ENCODE measurements at places on chromosomes 4 and X.

DNA sequence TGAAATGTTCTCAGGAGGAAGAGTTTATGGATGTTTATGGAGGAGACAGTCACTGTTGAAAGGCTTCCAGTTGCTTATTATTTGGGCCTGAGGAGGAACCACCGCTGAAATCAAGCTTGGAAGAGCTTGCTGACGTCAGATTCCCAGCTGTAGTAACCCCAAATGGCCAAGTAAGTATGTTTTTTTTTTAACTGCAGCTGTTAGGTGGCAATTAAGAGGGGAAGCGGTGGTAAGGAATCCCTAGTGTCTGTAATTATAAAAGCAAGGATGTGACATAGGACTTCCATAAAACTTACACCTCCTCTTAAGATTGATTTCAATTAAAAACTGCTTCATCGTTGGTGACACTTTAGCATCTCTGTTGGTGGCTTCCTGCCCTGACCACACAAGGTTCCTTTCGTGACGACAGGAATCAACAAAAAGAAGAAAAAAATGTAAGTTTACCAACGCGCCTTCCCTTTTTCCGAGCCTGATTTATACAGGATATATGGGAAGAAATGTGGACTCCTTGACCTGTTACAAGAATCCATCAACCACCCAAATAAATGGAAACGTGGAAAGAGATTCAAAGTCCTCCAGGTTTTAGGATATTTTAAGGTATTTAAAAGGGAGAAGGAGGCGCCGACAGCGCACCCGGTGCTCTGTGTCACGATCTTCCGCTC is 884 bp downstream of the RELL1 start:
- H3K4me1 ChIP-seq, result peaks cover 25% of the 10 kb centered on the region
- no peaks in the 10 kb centered on the region for H3K36me3 ChIP-seq
- DNase-seq, result peak; percentile 22

GRCh38 chr4:120299631-120300030 is 233.0 kb upstream of the MAD2L1 start:
- no peak overlapping the region for H3K4me3 ChIP-seq
- H3K27me3 ChIP-seq, result no peaks in the 10 kb centered on the region

DNA sequence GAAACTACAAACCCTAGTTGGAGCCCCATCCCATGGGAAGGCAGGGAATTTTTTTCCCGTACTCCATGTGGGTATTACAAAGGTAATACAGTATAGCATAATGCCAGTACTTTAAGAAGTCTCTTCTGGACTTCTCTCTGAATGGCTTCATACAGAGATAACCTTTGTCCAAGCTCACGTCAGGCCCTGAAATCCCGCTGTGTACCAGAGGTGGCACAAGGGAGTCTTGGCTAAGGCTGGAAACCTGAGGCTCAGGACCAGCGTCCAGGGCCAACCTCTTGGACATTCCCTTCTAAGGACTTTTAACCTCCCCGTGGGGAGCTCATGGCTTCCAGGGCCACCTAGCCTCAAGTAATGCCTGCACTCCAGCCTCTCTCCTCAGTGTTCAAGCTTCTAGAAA is 338.9 kb upstream of the FAM241A start:
- no peak overlapping the region for H3K4me3 ChIP-seq
- peaks cover 61% of the 10 kb centered on the region for H3K27me3 ChIP-seq
- H3K4me1 ChIP-seq, result no peaks in the 10 kb centered on the region
- DNase-seq, result peak; percentile 38
- no peaks in the 10 kb centered on the region for H3K36me3 ChIP-seq

GRCh38 chr4:73181231-73181630 is 77.4 kb downstream of the ANKRD17 start:
- no peaks in the 10 kb centered on the region for H3K27me3 ChIP-seq
- H3K36me3 ChIP-seq, result peaks cover 15% of the 10 kb centered on the region
- no peak overlapping the region for H3K4me3 ChIP-seq
- no peak overlapping the region for H3K27ac ChIP-seq
- DNase-seq, result no peak
- peaks cover 16% of the 10 kb centered on the region for H3K4me1 ChIP-seq

GRCh38 chr4:123741906-123742305 is 345.3 kb downstream of the SPRY1 start:
- H3K4me3 ChIP-seq, result no peak overlapping the region
- H3K36me3 ChIP-seq, result no peaks in the 10 kb centered on the region
- no peak overlapping the region for H3K27ac ChIP-seq
- H3K27me3 ChIP-seq, result no peaks in the 10 kb centered on the region
- H3K4me1 ChIP-seq, result no peaks in the 10 kb centered on the region
- DNase-seq, result no peak

DNA sequence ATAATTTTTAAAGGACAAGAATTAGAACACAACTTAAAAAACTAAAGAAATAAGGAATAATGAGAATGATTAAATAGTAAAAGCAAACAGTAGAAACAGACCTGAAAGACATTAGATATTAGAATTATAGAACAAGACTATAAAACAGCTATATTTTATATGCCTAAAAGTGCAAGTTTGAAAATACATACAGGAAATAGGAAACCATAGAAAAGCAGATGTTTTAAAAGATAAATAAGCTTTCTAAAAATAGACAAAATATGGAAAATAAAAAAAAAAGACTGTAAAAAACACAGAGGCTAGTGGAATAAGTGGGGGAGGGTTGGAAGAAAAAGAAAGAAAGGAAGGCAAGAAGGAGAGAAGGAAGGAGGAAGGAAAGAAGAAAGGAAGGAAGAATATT is 407.3 kb downstream of the IDS start:
- no peaks in the 10 kb centered on the region for H3K36me3 ChIP-seq
- no peaks in the 10 kb centered on the region for H3K4me1 ChIP-seq
- DNase-seq, result no peak
- H3K27me3 ChIP-seq, result no peaks in the 10 kb centered on the region
- no peak overlapping the region for H3K27ac ChIP-seq

DNA sequence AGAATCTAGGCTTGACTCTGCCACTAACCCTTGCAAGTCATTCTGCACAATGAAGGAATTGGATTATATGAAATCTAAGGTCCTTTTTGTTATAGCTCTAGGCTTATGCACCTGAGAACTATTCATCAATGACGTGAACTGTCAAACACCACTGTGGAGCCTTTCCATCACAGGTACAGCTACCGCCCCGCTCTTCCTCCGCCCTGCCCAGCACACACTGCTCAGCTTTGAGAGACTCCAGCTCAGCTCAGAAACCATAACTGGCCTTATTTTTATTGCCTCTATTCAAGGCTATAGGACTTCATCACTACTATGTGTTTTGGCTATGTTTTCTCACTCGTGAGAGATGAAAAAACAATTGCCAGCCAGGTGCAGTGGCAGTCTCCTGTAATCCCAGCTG is 88.2 kb upstream of the RPL34 start:
- no peak overlapping the region for H3K4me3 ChIP-seq
- H3K36me3 ChIP-seq, result no peaks in the 10 kb centered on the region
- H3K27ac ChIP-seq, result no peak overlapping the region
- H3K4me1 ChIP-seq, result peaks cover 10% of the 10 kb centered on the region
- no peaks in the 10 kb centered on the region for H3K27me3 ChIP-seq

DNA sequence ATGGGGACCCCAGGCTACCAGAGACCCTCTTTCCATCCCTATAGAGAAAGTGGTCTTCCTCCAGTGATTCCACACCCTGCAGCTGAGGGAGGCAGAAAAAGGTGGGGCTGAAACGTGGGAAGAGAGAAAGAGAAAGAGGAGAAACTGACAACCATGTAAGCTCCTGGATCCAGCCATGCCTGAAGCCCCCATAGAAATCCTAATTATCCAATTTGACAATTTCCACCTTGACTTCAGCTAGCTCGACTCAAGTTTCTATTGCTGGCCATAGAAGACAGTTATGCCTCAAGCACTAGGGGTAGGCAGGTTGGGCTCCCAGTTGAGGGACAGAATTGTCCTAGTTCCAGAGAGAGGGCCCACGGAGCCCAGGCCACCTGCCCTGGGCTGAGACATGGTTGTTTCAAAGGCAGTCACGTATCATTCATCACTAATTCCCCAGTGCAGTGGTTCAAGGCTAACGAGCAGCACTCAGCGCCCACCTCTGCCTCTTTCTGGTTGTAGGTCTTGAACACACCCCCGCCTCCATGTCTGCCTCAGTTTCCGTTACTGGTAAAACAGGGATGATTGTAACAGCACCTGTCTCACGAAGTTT is 39.8 kb upstream of the ASMTL start:
- H3K27me3 ChIP-seq, result no peaks in the 10 kb centered on the region
- H3K27ac ChIP-seq, result no peak overlapping the region
- no peak overlapping the region for H3K4me3 ChIP-seq
- DNase-seq, result no peak

- H3K36me3 ChIP-seq, result peaks cover 13% of the 10 kb centered on the region
- no peak overlapping the region for H3K4me3 ChIP-seq
- H3K4me1 ChIP-seq, result no peaks in the 10 kb centered on the region
- H3K27ac ChIP-seq, result no peak overlapping the region
These were observed 39.5 kb downstream of the TMEM154 start for GRCh38 chr4:152640058-152640921.

GRCh38 chr4:138562544-138562991 is 320.4 kb upstream of the SLC7A11 start:
- H3K27me3 ChIP-seq, result no peaks in the 10 kb centered on the region
- H3K36me3 ChIP-seq, result no peaks in the 10 kb centered on the region
- DNase-seq, result peak; percentile 39

DNA sequence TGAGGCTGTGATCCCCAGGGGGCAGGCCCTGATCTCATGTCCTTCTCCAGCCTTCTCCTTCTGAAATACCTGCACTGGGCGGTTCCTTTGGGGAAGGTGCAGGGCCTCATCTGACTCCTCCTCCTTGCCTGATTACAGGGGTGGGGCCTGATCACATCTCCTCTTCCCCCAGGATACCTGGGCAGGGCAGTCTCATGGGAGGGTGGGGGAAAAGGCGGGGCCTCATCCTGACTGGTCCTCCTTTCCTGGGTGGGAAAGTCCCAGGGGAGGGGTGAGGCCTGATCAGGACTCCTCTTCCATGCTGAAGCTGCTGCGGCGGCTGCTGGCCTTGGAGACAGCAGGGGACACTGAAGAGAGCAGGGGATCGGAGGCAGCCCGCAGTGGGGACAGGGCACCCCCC is 13.3 kb downstream of the TFE3 start:
- no peaks in the 10 kb centered on the region for H3K4me1 ChIP-seq
- H3K36me3 ChIP-seq, result peaks cover 59% of the 10 kb centered on the region
- H3K27me3 ChIP-seq, result no peaks in the 10 kb centered on the region
- H3K27ac ChIP-seq, result no peak overlapping the region

- no peaks in the 10 kb centered on the region for H3K27me3 ChIP-seq
- H3K4me1 ChIP-seq, result peaks cover 3% of the 10 kb centered on the region
- peaks cover 61% of the 10 kb centered on the region for H3K36me3 ChIP-seq
- DNase-seq, result no peak
- H3K4me3 ChIP-seq, result no peak overlapping the region
- no peak overlapping the region for H3K27ac ChIP-seq
These were observed 72.8 kb upstream of the MTNR1A start for GRCh38 chr4:186628058-186628711.

- H3K36me3 ChIP-seq, result no peaks in the 10 kb centered on the region
- H3K27ac ChIP-seq, result no peak overlapping the region
- no peaks in the 10 kb centered on the region for H3K4me1 ChIP-seq
- DNase-seq, result peak; percentile 33
- no peaks in the 10 kb centered on the region for H3K27me3 ChIP-seq
- H3K4me3 ChIP-seq, result no peak overlapping the region
These were observed 8.6 kb upstream of the PDHA1 start for GRCh38 chrX:19334945-19335626.

- no peak overlapping the region for H3K4me3 ChIP-seq
- peak overlapping the region; percentile 98 for H3K27ac ChIP-seq
- no peaks in the 10 kb centered on the region for H3K27me3 ChIP-seq
- peak; percentile 84 for DNase-seq
These were observed 39.2 kb downstream of the SGMS2 start for GRCh38 chr4:107863850-107864371.

DNA sequence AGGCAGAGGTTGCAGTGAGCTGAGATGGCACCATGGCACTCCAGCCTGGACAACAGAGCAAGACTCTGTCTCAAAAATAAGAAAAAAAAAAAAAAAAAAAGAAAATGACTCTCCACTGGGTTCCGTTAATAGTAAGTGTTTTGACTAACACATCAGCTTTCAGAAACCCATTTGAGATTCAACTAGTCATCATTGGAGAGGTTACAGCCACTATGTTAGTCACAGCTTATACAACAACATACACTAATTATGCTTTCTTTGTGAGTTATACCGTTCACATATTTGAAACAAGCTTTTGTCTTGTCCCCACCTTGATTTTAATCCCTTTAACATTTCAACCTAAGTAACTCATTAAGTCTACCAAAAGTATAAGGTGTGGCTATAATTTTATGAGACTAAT is 48.2 kb downstream of the HADH start:
- no peak overlapping the region for H3K27ac ChIP-seq
- peaks cover 16% of the 10 kb centered on the region for H3K36me3 ChIP-seq
- no peak overlapping the region for H3K4me3 ChIP-seq
- H3K4me1 ChIP-seq, result no peaks in the 10 kb centered on the region
- H3K27me3 ChIP-seq, result no peaks in the 10 kb centered on the region
- DNase-seq, result no peak

- DNase-seq, result no peak
- peaks cover 6% of the 10 kb centered on the region for H3K36me3 ChIP-seq
- H3K27me3 ChIP-seq, result no peaks in the 10 kb centered on the region
- H3K4me1 ChIP-seq, result no peaks in the 10 kb centered on the region
These were observed 818.7 kb downstream of the PCDH7 start for GRCh38 chr4:31538877-31539276.

DNA sequence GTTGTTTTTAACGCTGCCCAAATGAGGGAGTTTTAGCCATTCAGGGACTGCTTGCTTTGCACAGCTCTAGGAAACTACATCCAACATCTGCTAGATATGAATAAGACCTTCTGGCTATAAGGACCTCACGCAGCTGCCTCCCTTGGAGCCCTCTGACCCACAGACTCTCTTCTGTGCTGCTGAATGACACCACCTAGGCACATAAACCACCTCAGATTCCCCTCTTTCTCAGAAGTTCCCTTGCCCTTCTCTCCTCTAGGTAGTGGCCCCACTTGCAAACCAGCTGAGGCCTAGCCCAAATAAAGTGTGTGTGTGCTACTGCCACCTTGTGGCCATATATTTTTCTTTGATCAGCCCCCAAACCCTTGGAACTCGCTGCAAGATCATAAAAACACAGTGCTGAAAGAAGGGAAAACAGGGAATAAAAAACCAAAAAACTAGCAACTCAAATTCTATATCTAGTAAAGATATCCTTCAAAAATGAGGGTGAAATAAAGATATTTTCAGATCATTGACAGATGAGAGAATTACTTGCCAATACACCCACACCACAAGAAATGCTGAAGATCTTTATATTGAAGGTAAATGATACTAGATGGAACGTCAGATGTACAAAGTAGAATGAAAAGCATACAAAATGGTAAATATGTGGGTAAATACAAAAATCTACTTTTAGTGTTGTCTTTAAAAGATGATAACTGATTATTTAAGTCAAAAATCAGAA is 265.9 kb downstream of the ADAMTS3 start:
- no peaks in the 10 kb centered on the region for H3K27me3 ChIP-seq
- no peaks in the 10 kb centered on the region for H3K36me3 ChIP-seq
- peak; percentile 66 for DNase-seq

DNA sequence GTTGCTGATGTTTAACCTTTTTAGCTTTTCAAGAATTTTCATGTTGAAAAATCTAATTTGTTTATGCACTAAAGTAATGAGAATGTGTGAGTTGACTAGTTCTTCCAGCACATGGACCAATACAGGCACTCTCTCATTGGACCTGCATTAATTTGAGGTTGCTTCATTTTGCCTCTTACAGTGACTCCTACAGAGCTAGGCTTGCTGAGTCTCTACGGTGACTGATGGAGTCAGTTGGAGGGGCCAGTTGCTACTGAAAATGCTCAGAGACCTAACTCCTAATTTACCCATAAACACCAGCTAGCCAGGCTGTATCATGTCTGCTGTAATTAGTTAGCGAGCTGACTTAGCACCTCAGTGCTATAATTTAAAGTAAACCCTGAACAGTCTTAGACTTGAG is 10.9 kb downstream of the MTHFD2L start:
- H3K4me1 ChIP-seq, result peaks cover 15% of the 10 kb centered on the region
- H3K27ac ChIP-seq, result no peak overlapping the region
- DNase-seq, result no peak
- H3K27me3 ChIP-seq, result no peaks in the 10 kb centered on the region

All from MCF 10A (cell line).